Thyroid gland (tissue), 4 donors: ENCODE measurements at places on chromosomes 7 and 10.

DNA sequence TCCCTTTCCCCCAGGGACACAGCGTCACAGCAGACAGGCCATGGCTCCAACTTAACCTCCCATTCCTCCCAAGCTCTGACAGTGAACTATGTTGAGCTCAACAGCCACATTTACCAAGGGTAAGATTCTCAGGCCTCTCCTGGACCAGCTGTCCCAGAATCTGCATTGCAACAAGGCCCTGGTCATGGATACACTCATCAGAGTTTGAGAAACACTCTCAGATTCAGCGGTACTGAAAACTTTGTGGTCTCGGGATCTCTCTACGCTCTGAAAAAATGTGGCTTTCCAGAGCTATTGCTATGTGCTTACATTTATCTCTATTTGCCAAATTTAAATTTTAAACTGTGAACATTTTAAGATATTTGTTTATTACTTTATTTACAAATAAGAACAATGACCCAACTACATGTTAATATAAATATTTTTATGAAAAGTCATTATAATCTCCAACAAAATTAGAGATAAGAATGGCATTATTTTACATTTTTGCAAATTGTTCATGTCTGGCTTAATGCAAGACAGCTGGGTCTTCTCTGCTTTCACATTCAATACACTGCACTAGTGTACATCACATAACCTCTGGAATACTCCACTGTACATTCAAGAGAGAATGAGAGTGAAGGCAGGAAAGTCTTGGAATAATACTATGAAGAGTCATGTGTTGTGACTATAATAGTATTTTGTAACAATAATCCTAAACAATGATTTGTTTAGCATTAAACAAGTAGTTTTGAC, 190.9 kb upstream of the PITRM1 start:
- H3K36me3 ChIP-seq = no peaks in the 10 kb centered on the region
- no peak for DNase-seq
- H3K4me1 ChIP-seq = no peaks in the 10 kb centered on the region
- H3K27me3 ChIP-seq = no peaks in the 10 kb centered on the region
- H3K4me3 ChIP-seq = no peak overlapping the region

- H3K27ac ChIP-seq = no peak overlapping the region
- no peaks in the 10 kb centered on the region for H3K4me1 ChIP-seq
- no peaks in the 10 kb centered on the region for H3K27me3 ChIP-seq
- DNase-seq = no peak
- H3K4me3 ChIP-seq = no peak overlapping the region
- no peaks in the 10 kb centered on the region for H3K36me3 ChIP-seq
These were observed 27.9 kb upstream of the UBE2H start for GRCh38 chr7:129980667-129981066.

DNA sequence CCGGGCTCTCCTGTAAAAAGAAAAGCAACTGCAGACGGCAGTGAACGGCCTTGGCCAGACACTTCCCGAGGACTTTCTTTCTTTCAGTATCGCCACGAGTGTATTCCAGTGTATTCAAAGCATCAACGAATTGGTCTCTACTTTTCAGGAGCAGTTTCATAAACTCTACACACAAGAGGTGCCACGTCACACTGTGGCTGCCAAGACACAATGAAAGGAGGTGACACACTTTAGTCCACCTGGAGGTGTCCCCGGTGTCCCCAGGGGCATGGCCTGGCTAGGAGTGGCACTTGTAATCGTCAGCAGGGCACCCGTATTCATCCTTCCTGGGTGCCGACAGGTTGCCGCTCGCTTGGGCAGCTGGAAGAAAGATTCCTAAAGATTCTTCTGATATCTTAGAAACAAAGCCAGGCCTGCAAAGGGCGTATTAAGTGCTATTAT, 5.0 kb downstream of the TNS3 start:
- H3K4me1 ChIP-seq = peaks cover 56% of the 10 kb centered on the region
- peak; percentile 51 for DNase-seq
- peak overlapping the region; percentile 67 for H3K27ac ChIP-seq
- no peaks in the 10 kb centered on the region for H3K27me3 ChIP-seq
- no peaks in the 10 kb centered on the region for H3K36me3 ChIP-seq

GRCh38 chr7:91082852-91083495, 181.3 kb upstream of the FZD1 start:
- H3K36me3 ChIP-seq = no peaks in the 10 kb centered on the region
- H3K27ac ChIP-seq = peak overlapping the region; percentile 80
- no peak for DNase-seq
- H3K27me3 ChIP-seq = no peaks in the 10 kb centered on the region

- H3K4me1 ChIP-seq = peaks cover 37% of the 10 kb centered on the region
- peaks cover 23% of the 10 kb centered on the region for H3K36me3 ChIP-seq
- peak overlapping the region; percentile 100 for H3K27ac ChIP-seq
- H3K4me3 ChIP-seq = peak overlapping the region; percentile 81
- DNase-seq = peak; percentile 93
- H3K27me3 ChIP-seq = no peaks in the 10 kb centered on the region
These were observed 11.9 kb downstream of the HNRNPF start for GRCh38 chr10:43396928-43397624.

DNA sequence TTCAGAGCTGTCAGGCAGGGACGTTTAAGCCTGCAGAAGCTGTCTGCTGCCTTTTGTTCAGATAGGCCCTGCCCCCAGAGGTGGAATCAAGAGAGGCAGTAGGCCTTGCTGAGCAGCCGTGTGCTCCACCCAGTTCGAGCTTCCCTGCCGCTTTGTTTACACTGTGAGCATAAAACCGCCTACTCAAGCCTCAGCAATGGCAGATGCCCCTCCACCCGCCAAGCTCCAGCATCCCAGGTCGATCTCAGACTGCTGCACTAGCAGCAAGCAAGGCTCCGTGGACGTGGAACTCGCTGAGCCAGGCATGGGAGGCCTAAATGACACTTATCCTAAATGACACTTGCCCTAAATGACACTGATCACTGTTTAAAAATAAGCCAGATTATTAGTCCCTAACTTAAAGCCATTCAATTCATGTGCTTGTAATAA, 6.8 kb upstream of the ASB15 start:
- H3K4me1 ChIP-seq = no peaks in the 10 kb centered on the region
- H3K4me3 ChIP-seq = no peak overlapping the region
- no peaks in the 10 kb centered on the region for H3K27me3 ChIP-seq

DNA sequence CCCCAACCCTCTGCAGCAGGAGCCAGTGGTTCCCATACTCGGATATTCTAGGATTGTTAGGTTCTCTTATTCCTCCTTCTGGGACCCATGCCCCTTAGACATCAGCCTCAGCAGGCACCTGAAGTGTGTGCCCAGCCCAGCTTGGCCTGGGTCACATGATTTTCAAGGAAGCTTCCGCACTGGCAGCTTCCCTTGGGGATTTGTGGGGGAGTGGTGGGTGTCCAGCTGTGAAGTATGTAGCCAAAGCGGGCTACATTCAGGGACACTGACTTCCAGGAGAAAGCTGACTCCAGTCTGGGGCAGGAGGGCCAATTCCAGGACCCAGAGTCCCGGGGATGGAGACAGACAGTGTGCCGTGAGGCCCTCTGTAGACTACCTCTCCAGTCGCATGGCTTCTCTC, 1.3 kb downstream of the LDB1 start:
- H3K27me3 ChIP-seq = no peaks in the 10 kb centered on the region
- H3K36me3 ChIP-seq = no peaks in the 10 kb centered on the region
- DNase-seq = peak; percentile 64
- peak overlapping the region; percentile 97 for H3K27ac ChIP-seq
- peak overlapping the region; percentile 73 for H3K4me3 ChIP-seq

- H3K4me1 ChIP-seq = no peaks in the 10 kb centered on the region
- no peak for DNase-seq
- H3K27ac ChIP-seq = no peak overlapping the region
- H3K4me3 ChIP-seq = no peak overlapping the region
These were observed 85.0 kb downstream of the KMT2E start for GRCh38 chr7:105098863-105099515.

DNA sequence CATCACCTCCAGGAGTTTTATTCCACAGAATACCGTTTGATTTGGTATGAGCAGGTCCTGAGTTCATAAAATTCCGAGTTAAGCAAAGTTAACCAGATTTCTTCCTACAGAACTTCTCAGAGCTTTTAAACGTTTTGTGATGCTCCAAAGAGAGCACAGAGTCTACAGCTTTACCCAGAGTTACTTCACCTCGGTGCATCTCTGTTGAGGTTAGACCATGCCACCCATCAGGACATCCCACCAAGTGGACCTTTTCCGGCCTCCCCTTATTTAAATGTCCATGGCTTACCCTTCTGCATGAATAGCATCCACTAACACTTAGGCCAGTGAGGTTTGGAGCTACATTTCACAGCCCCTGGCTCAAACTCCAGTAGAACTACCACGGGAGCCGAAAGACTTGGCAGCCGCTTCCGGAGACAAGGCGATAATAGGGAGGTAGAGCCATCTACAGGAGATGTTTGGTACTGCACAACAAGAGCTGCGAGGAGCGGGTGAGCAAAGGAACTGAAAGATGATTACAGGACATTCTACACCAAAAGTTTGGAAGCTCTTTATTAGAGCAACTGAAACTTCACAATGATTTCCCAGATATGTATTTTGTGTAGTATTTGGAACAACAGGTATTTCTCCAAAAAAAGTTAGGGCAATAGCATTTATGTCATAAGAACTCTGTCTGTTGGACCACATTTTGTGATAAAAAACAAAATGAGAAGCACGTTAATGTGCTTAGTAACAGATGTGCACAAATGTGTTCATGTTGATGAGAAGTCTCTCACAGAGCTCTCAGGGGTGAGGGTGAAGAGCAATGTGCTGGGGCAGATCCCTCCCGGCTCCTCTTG, 174.7 kb downstream of the HERPUD2 start:
- H3K4me1 ChIP-seq = no peaks in the 10 kb centered on the region
- DNase-seq = peak; percentile 75
- H3K36me3 ChIP-seq = no peaks in the 10 kb centered on the region

GRCh38 chr7:26441611-26442277, 150.1 kb downstream of the SNX10 start:
- no peaks in the 10 kb centered on the region for H3K36me3 ChIP-seq
- DNase-seq = no peak
- H3K4me1 ChIP-seq = no peaks in the 10 kb centered on the region
- H3K27me3 ChIP-seq = no peaks in the 10 kb centered on the region
- H3K4me3 ChIP-seq = no peak overlapping the region

- H3K27ac ChIP-seq = no peak overlapping the region
- peaks cover 15% of the 10 kb centered on the region for H3K27me3 ChIP-seq
- H3K4me3 ChIP-seq = no peak overlapping the region
These were observed 4.7 kb upstream of the SLC18A3 start for GRCh38 chr10:49605216-49605938.

DNA sequence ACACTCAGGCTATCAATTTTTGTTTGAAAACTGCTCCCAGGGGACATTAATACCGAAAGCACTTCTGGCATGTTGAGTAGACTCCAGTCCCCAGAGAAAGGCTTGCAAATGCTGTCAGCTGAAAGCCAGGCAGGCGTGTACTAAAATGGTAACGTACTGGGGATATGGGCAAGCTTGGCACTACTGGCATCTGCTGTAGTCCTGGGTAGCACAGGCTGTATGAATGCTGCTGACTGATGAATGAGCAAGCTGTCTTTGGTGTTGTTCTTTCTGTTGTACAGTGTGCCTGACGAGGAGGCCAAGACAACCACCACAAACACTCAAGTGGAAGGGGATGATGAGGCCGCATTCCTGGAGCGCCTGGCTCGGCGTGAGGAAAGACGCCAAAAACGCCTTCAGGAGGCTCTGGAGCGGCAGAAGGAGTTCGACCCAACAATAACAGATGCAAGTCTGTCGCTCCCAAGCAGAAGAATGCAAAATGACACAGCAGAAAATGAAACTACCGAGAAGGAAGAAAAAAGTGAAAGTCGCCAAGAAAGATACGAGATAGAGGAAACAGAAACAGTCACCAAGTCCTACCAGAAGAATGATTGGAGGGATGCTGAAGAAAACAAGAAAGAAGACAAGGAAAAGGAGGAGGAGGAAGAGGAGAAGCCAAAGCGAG, 53.5 kb upstream of the AGBL3 start:
- no peaks in the 10 kb centered on the region for H3K36me3 ChIP-seq
- H3K4me1 ChIP-seq = peaks cover 70% of the 10 kb centered on the region
- H3K4me3 ChIP-seq = no peak overlapping the region
- peak overlapping the region; percentile 86 for H3K27ac ChIP-seq
- peak; percentile 88 for DNase-seq

DNA sequence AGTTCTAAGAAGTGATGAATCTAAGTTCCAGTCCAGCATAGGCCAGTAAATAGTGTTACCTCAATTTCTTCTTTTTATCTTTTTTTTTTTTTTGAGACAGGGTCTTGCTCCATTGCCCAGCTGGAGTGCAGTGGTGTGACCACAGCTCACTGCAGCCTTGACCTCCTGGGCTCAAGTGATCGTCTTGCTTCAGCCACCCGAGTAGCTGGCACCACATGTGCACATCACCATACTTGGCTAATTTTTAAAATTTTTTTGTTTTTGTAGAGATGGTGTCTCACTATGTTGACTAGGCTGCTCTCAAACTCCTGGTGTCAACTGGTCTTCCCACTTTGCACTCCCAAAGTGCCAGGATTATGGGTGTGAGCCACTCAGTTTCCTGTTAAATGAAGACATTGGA, 126.6 kb upstream of the LYZL2 start:
- H3K4me1 ChIP-seq = no peaks in the 10 kb centered on the region
- H3K4me3 ChIP-seq = no peak overlapping the region
- H3K36me3 ChIP-seq = no peaks in the 10 kb centered on the region
- DNase-seq = peak; percentile 27
- no peaks in the 10 kb centered on the region for H3K27me3 ChIP-seq

DNA sequence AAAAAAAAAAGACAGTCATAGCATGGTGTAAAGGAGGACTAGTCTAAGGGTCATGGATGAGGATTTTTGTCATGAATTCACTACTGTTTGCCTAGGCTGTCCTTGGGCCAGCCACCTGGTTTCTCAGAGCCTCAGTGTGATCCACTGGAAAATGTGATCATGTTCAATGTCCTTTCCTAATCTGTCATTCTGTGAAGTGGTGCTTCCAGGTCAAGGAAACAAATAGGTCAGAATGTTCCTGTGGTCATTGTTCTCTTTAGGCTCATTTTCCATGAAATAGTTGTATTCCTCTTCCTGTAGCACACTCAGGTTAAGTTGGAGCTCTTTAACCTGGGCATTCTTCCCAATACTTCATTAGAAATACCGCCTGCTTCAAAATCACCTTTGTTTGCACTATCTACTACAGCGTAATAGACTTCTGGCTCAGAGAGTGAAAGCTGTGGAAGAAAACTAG, 16.5 kb downstream of the CD36 start:
- no peaks in the 10 kb centered on the region for H3K36me3 ChIP-seq
- peaks cover 7% of the 10 kb centered on the region for H3K4me1 ChIP-seq
- H3K4me3 ChIP-seq = no peak overlapping the region
- H3K27me3 ChIP-seq = no peaks in the 10 kb centered on the region
- DNase-seq = peak; percentile 4
- H3K27ac ChIP-seq = no peak overlapping the region

DNA sequence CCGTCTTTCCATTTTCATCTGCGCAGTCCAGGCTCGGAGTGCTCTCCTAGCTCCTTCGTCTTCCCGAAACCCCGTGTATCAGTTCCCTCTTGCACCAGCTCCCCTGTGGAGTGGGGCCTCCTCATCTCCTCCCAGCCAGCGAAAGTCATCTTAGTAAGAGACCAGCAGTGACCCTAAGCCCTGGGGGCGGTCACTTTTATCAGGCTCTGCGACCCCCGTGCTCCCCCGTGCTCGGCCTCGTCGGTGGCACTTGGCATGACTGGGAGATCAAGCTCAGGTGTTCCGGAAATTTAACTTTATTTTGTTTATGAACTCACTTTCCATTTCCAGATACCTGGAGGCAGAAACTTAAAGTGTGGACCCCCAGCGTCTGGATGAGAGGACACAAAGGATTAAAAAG, 574 bp upstream of the ECHDC3 start:
- no peaks in the 10 kb centered on the region for H3K27me3 ChIP-seq
- peaks cover 17% of the 10 kb centered on the region for H3K4me1 ChIP-seq
- H3K27ac ChIP-seq = no peak overlapping the region
- no peak for DNase-seq

GRCh38 chr10:42960991-42961795, 115.7 kb upstream of the RET start:
- H3K36me3 ChIP-seq = no peaks in the 10 kb centered on the region
- no peak overlapping the region for H3K4me3 ChIP-seq
- H3K27ac ChIP-seq = no peak overlapping the region
- no peak for DNase-seq
- no peaks in the 10 kb centered on the region for H3K27me3 ChIP-seq
- no peaks in the 10 kb centered on the region for H3K4me1 ChIP-seq
